Stimulated activated CD8-positive, alpha-beta memory T cell treated with anti-CD3 and anti-CD28 coated beads, Interleukin-15, amount 100 ng/mL, for 48 hours (primary cell): ENCODE measurements at places on chromosomes 11 and 22.

DNA sequence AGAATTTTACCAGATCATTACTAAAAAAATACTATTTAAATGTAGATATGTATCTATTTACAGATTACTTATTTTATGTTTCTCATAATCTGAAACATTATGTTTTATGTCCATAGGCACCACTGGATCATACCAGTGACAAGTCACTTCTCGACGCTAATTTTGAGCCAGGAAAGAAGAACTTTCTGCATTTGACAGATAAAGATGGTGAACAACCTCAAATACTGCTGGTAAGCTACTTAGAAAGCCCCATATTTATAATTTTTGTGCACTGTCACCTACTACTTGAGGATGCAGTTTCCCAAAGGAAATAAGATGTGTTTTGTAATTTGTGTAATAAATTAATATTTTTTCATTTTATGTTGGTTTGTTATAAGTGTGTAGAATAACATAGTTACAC is 42.6 kb downstream of the USP47 start:
- DNase-seq, result no peak

DNA sequence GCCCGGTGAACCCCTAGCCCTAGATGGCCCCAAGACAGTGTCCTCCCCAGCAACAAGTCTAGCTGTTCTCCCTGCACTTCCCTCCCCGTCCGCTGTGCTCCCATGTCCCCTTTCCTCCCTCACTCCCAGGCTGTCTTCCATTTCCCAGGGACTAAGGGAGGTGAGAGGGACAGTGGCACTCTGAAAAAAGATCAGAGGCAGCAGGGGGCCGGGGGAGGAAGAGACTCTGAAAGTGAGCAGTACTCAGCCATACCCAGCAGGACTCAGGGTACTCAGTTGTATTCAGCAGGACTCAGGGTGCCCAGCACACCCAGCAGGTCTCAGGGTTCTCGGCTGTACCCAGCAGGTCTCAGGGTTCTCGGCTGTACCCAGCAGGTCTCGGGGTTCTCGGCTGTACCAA is 48.4 kb upstream of the THY1 start:
- DNase-seq, result no peak

DNA sequence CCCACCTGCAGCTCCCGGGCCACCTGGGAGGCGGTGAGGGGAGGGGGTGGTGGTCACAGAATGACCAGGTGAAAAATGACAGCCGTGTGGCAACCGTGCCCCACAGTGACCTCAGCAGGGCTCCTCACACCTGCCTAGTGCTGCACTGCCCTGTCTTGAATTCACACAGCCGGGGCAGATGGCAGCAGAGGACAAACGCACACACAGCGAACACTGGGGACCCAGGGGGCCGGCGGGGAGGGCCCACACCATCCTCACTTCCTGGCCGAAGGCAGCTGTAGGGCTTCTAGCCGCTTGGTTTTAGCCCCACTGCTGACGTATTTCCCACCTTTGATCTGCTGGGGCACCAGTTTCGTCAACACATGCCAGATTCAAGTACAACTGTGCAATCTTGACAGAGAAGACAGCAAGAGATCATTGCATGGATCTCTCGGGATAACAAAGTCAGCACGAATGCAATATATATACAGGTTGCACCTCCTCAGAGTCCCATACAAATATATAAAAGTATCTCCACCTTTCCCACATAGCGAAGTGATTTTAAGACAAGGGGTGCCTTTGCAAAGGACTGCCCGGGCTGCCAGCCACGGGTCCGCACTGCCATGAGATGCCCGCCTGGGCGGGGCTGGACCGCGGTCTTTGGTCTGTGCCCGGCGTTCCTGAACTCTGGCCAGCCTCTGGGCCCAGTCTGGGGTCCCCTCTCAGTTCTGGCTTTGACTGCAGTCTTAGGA is 26.9 kb downstream of the TRMU start:
- DNase-seq, result no peak

- DNase-seq, result no peak
Observed at GRCh38 chr11:8248786-8249185, 14.9 kb downstream of the LMO1 start.
